ENCODE measurements at places on chromosomes 11 and 22.

DNA sequence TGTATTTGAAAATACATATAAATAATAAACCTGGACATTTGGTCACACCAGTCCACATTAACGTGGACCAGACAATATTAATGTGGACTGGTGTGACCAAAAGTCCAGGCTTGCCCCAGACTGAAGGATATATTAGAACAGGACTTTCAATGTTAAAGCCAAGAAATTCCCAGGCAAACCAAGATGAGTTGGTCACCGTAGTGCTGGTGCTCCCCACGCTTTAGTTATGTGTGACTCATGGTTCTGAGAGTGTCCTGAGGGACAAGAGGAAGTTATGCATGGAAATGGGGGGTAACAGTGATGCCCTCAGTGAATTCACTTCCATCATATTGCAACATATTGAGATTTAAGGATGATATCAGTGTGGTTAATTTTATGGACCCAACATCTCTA, 31.4 kb downstream of the POU2AF1 start:
- DNase-seq = no peak

DNA sequence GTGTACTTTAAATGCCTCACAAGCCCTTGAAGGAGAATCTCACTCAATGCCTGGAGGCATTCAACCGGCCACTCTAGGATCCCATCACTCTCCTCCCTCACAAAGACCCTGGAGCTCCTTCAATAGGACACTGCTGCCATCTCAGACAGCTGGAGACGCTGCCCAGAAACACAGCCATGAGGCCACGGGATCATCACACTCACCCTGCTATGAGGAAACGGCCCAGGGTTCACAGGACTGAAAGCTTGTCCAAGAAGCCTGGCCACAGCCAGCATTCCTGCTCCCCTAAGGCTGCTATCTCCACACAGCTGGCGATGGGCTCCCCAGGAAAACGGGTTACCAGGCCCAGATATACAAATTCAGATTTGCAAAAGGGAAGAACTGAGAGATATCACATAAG, 13.2 kb downstream of the CARS1 start:
- DNase-seq = no peak

DNA sequence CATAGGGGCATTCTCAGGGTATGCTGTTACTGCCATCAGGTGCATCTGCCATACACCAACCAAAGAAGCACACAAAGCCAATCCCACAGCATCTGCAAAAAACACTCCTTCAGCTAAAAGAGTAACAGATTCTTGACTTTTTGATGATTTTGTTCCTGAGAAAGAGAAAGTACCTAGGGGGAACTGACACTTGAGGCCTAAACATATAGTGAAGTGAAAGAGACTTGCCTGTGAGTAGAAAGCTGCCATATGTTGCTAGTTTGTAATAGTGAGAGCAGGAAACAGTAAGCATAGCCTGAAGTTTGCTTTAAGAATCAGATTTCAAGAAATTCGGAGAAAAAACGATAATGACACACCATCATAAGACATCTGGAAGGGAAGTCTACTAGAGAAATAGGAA, 97.9 kb upstream of the CTSC start:
- DNase-seq = no peak

GRCh38 chr11:96875712-96876111, 485.9 kb downstream of the JRKL start:
- no peak for DNase-seq

GRCh38 chr11:102390667-102391465, 43.9 kb downstream of the BIRC2 start:
- DNase-seq = peak; percentile 53

- peak; percentile 81 for DNase-seq
Observed at GRCh38 chr11:46247659-46248058, 29.8 kb upstream of the CREB3L1 start.

DNA sequence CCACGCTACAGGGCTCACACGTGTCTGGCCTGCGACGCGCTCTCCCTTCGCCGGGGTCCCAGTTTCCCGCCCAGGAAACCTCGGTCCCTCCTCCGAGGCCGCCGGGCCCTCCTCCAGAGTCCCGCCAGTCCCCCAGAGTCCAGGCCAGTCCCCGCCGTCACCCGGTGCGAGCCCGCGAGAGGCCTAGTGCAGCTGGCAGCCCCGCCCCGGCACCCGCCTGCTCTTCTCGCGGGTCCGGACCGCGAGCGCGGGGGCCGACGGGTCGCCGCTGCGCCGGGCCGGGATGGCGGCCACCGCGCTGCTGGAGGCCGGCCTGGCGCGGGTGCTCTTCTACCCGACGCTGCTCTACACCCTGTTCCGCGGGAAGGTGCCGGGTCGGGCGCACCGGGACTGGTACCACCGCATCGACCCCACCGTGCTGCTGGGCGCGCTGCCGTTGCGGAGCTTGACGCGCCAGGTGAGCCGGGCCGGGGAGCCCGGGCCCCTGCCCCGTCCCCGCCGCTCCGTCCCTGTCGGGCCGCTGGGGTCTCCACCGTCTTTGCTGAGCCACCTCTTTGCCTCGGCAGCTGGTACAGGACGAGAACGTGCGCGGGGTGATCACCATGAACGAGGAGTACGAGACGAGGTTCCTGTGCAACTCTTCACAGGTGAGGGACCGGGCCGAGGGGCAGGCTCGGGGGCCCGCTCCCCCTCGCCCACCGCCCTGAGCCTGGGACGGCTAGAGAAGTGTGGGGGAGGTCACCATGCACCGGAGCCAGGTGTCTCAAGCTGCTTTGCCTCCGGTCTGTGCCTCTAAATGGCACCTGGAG, at the start of gene PTPMT1:
Gene PTPMT1 (plus strand): TSS at position 260 of the 809 bp plus-strand sequence. CDS start 24 bp downstream, at position 284.
- DNase-seq = peak; percentile 44

GRCh38 chr22:47281126-47282106, 519.0 kb downstream of the TBC1D22A start:
- no peak for DNase-seq

GRCh38 chr11:128908391-128909246, 17.5 kb downstream of the KCNJ5 start:
- DNase-seq = no peak

DNA sequence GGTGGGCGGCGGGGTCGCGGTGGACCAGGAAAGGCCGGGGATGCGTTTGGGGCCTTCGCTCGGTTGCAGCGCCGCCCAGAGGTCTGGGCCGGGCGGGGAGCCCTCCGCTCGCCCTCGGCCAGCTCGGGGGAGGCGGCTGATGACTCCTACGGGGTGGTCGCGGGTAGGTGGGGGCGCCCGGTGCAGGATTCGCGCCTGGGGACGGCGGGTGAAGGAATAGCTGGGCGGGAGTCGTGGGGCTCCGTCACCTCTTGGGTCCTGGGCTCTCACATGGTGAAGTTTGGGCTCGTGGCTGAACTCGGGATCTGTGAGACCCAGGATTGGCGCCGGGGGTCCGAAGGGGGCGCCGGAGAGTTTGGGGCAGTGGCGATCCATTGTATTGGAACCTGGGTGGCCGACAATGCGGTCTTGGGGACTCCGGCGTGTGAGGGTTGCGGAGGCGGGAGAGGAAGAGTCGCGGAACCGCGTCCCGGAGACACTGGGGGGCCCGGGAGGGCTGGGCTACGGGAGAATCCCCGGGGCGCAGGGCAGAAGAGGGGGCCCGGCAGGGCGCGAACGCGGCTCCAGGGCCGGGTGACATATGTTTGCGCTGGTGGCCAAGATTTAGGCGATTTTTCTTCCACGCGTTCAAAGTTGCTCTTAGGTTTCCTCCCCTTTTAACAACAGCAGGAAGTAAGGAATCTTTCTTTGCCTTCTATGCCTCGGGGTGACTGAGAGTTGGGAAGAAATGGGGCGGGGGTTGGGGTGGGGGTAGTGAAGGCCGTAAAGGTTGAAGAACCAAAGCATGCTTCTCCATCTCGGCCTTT, 935 bp downstream of the QSER1 start:
- DNase-seq = peak; percentile 60

- DNase-seq = no peak
Observed at GRCh38 chr11:121212536-121213361, 79.8 kb upstream of the SC5D start.

GRCh38 chr11:21505070-21505469, 687.8 kb upstream of the ANO5 start:
- no peak for DNase-seq

DNA sequence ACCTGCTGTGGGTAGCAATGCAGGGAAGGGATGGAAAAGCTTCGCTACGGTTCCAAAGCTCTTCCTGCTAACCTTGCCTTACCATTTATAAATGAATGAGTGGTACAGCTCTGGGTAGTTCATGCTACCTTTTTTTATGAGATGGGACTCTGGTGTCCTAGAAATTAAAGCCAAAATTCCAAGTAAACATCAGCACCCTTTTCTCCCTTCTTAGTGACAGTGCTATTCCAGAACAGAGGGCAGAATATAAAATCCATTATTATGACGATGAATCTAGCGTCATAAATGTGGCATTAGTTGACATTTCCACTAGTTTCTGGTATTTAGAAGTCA, 447 bp upstream of the SVIP start:
- DNase-seq = no peak

DNA sequence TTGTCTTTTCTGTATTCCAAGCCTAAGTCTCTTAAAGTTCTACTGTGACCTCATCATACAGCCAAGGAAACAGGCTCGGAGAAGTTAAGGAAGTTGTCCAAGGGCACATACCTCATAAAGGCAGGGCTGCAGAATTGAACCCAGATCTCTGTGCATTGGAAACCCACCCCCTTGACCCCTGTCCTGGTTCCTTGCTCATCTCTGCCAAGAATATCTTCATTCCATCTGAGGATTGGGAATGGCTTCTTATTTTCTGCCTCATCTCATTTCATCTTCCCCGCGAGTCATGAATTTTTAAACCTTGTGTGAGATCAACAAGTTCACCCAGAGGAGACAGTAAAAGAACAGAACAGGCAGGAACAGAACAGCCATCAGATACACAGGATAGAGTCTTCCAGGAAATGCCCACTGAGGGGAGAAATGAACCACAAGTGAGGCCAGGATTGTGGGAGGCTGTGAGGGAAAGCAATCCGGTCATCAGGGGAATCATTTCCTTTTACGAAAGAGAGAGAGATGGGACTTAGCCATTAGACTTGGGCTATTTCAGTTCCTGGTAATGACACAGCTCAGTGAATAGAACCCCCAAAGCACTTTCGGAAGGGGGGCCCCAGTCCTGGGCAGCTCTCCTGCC, 34.4 kb upstream of the LRRC10B start:
- no peak for DNase-seq

DNA sequence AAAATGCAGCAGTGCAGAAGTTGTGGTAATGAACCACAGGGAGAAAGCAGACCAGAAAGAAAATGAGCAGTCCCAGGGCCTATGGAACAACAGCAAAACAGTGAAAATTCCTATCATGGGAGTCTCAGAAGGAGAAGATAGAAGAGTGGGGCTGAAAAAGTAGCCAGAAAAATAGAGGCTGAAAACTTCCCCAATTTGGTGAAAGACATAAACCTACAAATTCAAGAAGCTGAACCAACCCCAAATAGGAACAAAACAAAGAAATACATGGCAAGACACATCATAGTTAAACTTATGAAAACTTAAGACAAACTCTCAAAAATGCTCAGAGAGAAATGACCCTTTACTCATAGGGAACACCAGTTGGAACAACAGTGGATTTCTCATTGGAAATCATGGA, 11.4 kb downstream of the FGF19 start:
- DNase-seq = no peak

DNA sequence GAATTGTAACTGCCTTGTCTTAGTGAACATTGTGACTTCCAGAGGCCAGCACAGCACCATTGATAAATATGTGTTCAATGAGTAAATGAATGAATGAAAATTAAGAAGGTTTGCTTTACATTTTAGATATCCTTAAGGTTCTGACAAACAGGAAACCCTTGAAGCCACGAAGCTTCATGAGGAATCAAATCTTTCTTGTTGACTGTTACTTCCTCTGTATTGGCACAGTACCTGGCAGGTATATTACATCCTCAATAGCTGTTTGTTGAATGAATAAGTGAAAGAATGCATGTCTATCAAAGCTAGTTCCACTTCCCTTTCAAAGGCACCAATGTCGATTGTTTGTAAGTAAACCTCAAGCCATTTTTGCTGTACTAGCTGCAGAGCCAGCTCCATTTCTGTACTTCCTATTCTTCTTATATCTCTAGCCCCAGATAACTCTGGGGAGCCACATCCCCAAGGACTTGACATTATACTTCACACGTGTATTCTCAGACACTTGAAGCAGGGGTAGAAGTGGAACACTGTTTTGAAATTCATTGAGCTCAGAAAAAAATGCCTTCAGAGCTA, 140.3 kb upstream of the RAG2 start:
- no peak for DNase-seq

GRCh38 chr11:45252134-45252856, 33.8 kb downstream of the SYT13 start:
- DNase-seq = no peak

GRCh38 chr11:1647901-1648652, 18.5 kb downstream of the KRTAP5-5 start:
- DNase-seq = no peak

DNA sequence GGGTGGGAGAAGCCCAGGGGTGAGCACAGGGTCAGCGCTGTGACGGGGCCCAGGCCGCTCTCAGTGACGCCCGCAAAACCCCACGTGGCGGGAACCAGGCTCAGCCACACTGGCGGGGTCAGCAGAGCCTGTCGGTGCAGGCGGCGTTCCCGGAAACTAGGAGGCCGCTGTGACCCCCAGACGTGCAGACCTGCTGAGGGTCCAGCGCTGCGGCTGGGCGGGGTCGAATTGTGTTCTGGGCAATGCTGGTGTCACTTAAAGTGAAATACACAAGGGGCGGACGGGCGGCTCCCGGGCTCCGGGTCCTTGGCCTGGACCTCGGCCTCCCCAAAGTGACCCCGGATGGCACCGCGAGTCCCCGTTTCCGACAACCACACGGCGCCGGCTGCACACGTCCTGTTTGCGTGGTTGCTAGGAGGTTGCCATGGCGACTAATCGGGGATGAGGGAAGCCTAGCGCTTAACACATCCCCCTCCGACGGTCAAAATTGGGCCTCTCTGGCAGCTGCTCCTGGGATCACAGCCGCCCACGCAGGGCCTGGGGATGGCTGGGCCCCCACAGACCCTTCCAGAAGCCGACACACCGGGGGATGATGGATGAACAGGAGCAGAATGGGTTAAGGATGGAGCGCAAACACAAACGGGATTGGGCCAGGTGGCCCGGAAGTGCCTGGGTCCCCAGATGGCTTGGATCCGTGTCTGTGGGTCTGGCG, 81.7 kb upstream of the PRR5 start:
- DNase-seq = no peak

DNA sequence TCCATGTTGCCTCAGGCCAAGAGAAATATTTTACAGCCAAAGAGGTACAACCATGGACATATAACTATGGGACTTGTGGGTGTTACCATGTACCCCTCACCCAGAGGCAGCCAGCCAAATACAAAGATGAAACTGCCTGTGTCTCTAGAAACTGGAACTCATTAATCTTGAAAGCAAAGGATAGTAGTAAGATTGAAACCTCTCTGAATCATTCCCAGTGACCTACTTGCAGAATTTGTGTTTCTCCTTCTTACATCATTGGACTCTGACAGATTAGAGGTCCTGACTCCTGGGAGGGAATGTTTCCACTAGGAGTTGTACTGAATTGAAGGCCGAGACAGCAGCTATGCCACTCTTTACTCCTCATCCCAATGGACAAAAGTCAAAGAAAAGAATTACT, 257.4 kb upstream of the UBASH3B start:
- DNase-seq = no peak

- no peak for DNase-seq
Observed at GRCh38 chr11:126512251-126512650, 156.8 kb downstream of the ST3GAL4 start.

Measured in NCI-H345 (cell line).